Lung microvascular endothelial cell (primary cell): ENCODE measurements at places on chromosomes 5 and 9. TPM values are rescaled to one million over a fixed set of nuclear protein-coding genes. Genes with fewer than 3 reads are reported as not detected.
A peak's percentile ranks its signal among the peaks of the same experiment; 100 is the strongest.

MAMDC4 gene
- 0.65 and 2.0 TPM in 2 replicates for total RNA-seq

GDF9 gene
- not detected in 2 replicates for total RNA-seq

CDKN2B-AS1 gene
- total RNA-seq, result 0.60 and 1.5 TPM in 2 replicates

SLC6A18 gene
- not detected in 2 replicates for total RNA-seq

- DNase-seq, result peak; percentile 85
Measured at GRCh38 chr5:139651043-139651834, 3.1 kb downstream of the CXXC5 start.

DNA sequence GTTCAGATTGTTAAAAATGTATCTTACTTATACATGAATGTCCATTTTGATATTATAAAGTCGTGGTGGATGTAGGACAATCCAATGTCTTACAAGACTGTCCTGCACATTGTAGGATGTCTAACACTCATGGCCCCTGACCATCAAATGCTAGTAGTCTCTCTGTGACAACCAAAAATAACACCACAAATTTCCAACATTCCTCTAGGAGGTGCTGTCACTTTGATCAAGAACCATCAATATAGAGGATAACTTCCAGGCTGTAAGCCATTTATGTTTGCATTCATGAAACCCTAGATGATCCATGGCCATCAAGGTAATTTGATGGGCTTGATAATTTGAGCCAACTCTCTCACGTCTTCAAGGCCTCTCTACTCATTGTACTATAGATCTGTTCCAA, 20.5 kb upstream of the ZFR start:
- DNase-seq, result no peak

- no peak for DNase-seq
Measured at GRCh38 chr5:132262882-132263547, 5.5 kb downstream of the PDLIM4 start.

- no peak for DNase-seq
Measured at GRCh38 chr5:136070486-136071285, 41.9 kb downstream of the TGFBI start.

DNA sequence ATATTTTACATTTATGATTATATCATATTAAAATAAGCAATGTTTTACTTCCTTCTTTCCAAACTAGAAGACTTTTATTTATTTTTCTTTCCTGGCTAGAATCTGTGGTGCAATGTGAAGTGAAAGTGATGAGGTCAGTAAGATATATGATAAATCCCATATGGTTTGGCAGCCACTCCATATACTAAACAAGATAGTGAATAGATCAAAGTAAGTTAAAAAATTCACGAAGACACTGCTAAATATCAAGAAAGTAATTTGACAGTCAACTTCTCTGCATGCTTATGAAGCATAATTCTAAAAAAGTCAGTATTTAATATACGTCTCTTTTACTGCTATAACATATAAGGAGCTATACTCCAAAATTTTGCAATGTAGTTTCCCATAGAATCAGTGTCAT, 972.8 kb downstream of the DTWD2 start:
- DNase-seq, result no peak

DNA sequence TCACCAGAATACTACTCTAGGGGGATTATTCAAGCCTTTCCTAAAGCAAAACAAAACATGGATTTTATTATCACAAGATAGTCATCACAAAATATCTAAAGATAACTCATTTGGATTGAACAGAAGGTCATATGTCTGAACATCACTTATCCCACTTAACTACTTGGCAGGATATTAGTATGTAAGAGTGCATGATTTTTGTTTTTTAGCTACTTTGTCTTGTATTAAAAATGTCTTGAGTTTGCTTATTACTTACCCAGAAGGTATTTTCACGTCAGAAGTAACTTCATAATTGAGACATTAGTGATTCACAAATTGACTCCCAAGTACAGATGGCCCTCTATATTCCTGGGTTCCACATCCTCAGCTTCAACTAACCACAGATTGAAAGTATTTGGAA, 113.8 kb downstream of the TLE4 start:
- no peak for DNase-seq

DNA sequence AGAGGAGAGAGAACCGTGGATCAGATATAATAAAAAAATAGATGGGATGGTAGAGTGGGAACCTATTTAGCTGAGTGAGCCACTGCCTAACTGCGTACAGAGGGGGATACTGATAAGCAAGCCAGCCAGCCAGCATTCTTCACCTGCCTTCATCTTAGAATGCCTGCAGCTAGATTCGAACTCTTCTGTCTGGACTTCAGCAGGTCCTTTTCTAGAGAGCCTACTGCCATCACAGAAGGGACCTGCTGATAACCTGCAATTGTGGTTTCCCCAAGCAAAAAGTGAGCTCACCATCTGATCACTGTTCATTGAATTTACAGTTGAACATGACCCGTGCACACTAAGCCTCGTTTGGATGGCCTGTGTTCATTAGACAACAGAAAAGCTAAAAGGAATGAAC, 109.4 kb downstream of the CDC42SE2 start:
- DNase-seq, result no peak

- no peak for DNase-seq
Measured at GRCh38 chr5:179802950-179803562, 3.6 kb downstream of the MGAT4B start.

DNA sequence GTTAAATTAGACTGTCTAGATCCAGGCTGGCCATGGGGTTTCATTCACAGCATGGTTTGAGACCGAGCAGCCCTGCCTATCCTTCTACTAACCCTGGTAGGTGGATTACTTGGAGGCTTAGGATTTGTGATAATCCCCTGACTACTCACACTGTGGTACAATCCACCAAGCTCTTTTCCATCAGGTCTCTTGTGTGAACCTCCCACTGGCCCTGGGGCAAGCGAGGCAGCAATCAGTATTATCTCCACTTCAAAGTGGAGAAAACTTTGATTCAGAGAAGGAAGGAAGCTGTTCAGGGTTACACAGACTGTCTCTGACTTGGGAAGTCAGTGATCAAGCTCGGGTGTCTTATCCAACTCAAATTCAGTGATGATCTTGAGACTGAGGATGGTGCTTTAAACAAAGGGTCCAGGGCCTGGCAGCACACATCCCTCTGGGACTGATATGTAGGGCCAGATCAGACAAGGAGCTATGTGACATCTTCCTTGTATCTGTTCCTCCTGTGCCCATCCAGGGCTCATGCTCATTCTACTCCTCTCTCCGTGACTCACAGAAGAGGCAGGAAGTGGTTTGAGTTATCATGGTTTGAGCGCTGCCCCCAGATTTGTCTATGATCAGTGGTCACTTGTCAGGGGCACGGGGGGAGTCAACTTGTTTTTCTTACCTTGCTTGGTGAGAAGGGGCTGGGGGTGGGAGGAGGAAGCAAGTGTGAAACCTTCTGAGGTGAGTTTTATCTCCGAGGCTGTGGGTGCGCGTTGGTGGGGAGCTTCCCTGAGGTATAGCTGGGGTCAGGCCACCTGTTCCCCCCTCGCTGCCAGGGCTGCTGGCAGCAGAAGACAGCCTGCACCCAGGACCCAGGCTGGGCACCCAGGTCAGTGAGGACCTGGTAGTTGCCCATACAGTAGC, 48.6 kb downstream of the RGS3 start:
- no peak for DNase-seq

DNA sequence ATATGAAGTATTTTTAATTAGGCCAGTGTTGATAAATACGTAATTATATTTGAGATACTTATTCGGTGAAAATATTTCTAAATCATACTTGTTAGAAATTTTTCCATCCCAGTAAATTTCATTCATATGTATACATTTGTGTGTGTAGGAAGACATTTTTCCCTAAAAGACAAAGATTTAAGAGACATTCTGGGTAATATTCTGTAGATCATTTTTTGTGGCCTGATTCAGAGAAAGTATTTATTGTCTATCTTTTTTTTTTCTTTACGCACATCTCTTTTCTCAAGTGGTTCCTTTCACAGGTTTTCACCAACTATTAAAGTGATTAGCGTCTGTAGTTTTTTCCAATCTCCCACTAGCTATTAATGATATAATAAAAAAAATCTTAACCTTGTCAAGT, 224.1 kb downstream of the MEF2C start:
- DNase-seq, result no peak
